ENCODE measurements at places on chromosomes 12 and 14.

GRCh38 chr14:74886001-74886400, 4.3 kb downstream of the DLST start:
- DNase-seq, result peak; percentile 98

DNA sequence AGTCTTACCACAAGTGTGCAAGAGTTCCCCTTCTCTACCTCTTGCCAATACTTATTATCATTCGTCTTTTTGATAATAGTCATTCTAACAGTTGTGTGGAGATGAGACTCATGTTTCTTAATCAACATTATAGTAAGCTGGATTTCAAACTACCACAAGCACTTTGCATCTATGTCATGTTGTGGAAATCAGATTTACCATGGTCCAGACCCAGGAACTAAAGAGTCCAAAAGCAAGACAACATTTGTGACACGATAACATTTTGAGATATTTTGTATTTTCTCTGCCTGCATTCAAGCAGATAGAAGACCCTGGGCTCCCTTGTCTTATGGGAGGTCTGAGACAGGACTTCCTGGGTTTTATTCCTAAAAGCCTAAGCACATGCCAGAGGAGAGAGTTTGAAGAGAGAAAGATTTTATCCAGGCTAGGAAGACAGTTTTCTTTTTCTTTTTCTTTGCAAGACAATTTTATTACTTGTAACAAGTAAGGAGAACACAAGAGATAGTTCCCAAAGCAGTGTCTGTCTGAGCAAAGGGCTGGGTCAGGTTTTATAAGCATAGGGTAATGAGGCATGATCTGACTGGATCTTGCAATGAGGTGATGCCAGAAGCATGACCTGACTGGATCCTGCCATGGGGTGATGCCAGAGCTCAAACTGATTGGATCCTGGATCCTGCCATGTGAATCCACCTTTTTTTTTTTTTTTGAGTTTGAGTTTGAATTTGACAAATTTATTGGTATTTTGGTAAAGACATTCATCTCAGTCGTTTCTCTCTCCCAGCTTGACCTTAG, 180.5 kb upstream of the HMGA2 start:
- peak; percentile 96 for DNase-seq

DNA sequence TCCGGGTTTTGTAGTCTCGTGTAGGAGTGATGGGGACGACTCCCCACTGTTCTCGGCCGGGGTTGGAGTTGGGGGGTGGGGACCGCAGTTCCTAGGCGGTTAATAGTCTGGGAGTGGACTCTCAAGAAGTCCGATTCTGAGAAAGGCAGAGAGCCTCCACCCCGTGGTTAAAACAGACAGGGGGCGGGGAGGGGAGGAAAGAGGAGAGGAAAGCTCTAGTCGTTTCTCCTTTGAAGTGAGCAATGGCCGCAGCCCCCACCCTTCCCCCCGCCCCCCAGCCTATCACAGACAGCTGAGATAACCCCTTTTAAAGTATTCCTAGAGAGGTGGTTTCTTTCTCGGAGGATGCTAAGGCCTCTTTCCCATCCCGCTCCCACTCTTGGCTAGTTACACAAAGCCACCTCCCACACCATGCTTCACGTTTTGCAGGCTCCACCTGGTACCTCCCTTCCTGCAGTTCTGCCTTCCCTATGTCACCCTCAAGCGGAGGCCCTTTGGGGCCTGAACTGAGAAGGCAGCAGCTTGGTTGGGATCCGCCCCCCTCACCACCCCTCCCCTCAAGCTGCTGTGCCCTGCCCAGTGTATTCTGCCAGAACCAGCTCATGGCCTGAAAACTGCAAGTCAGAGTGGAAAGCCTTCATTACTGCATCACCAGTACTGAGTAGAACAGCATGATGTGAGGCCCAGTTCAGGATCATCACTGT, 853 bp downstream of the USP5 start:
- peak; percentile 79 for DNase-seq

- no peak for DNase-seq
Observed at GRCh38 chr14:34046799-34047520, 96.1 kb upstream of the EGLN3 start.

DNA sequence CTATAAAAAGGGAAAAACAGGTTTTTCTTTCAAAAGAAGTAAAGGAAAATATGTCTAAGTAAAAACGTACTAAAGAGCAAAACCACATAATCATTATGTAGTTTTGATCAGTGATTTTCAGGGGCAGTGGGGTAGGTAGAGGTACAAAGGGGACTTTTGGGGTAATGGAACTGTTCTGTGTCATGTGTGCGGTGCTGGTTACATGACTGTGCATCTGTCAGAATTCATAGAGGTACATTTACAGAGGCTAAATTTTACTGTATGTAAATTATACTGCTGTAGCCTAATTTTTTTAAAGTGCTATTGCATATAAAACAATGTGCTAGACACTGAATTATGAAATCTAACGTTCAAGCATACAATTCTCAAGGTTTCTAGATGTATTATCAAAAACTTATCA, 2.0 kb downstream of the ESR2 start:
- DNase-seq, result no peak

DNA sequence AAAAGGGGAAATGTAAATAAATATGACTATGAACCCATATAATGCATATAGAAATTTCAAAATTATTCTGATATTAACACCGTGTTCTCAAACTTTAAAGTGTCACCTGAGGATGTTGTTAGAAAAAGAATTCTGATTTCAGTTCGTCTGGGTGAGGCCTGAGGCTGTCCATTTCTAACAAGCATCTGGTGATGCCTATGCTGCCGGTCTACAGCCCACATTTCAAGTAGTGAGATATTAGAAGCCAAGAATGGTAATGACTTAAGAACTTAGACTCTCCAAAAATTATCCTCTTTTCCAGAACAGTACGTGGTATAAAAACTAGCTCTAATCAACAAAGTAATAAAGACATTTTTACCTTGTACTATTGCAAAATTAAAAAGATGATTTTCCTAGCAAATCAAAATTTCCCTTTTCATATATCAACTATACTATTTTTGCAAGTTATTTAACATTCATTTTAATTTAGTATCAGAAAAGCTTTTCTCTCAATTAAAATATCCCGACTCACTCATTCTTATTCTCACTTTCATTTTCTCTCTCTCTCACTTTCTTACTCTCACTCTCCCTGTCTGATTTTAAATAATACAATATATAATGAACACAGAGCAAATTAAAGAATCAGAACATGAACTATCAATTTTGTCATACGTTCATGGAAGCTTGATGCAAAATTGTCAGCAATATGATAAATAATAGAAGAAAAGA, 35.0 kb downstream of the PIK3C2G start:
- peak; percentile 19 for DNase-seq

Data from fibroblast of mammary gland (primary cell).